Cerebellar nuclear complex (tissue), 1 donor: ENCODE measurements at places on chromosomes 7 and 10.

DNA sequence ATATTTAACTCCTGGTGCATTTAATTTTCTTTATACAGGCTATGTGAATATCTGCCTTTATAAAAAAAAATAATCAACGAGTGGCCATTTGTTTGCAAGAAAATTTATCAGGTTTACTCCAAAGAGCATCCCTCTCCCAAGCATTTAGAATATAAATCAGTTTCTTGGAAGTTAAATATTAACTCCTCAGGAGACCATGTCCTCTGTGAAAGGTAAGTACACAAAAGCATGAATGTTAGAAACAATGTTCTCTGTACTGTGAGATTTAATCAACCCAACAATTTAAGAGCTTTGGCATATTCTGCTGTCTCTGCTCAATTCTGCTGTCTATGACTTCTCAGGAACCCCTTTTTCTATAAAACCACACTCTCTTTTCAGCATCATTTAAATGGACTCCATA is 119.3 kb upstream of the LAMB4 start:
- DNase-seq = no peak

DNA sequence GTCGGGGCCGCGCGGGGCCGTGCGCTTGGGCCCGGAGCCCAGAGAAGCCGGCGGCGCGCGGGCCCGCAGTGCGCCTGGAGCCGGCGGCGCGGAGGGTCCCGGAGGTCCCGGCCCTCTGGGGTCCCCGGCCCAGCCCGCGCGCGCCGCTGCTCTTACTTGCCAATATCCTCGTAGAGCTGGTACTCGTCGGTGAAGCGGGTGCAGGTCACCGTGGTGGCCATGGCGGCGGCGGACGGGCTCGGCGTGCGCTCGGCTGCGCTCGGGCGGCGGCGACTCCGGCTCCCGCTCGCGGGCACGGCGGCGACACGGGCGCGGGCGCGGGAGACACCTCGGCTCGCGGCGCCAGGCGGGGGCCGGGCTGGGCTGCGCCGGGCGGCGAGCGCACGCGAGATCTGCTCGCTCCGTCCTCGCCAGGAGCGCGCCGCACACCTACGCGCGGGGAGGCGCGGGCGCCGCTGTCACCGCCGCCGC is at the start of gene CAMK2B:
Gene CAMK2B (minus strand): TSS at position 394 of the 471 bp plus-strand sequence. CDS start 173 bp downstream, at position 221.
- no peak for DNase-seq

- no peak for DNase-seq
Measured at GRCh38 chr10:132790934-132791829, 5.2 kb upstream of the NKX6-2 start.

DNA sequence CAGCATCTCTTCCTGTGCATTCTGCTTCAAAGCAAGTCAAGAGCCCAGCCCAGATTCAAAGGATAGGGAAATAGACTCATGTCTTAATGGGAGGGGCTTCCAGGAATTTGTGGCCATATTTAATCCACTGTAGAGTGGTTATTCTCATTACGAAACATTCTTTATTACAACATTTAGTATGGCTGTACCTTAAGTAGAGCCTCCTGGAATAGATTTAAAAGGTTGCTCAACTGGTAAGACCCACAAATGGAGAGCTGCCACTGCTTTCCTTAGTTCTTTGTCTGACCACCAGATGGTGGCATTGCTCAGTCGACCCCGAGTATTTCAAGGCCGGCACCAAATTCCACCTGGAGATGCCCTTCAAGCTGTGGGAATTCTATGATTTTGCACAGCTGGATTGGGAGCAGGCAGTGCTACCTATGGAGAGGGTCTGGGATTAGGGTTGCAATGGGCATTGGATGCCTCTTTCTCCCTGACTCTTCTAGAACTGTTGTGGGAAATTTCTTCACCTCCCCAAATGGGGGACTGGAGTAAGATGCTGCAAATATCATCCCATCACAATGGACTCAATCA is 102.2 kb downstream of the RBM20 start:
- no peak for DNase-seq

DNA sequence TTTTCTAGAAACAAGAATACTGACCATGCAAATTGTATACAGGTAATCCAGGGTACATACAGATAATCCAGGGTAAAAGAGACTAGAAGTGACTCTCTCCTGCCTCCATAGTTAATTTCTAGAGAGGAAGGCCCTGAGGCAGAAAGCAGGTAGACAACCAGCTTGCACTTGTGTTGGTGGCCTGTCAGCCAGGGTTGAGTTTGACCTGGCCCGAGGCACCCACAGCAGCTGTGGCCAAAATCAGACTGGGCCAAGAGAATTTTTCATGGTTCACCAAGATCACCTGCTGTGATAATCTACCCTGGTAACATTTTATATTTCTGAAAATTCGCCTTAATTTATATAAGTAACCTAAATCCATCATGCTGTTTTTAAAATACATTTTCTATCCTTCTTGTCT is 386.5 kb upstream of the ETV1 start:
- DNase-seq = no peak

GRCh38 chr10:80075781-80076180 is 2.7 kb upstream of the TMEM254 start:
- no peak for DNase-seq

DNA sequence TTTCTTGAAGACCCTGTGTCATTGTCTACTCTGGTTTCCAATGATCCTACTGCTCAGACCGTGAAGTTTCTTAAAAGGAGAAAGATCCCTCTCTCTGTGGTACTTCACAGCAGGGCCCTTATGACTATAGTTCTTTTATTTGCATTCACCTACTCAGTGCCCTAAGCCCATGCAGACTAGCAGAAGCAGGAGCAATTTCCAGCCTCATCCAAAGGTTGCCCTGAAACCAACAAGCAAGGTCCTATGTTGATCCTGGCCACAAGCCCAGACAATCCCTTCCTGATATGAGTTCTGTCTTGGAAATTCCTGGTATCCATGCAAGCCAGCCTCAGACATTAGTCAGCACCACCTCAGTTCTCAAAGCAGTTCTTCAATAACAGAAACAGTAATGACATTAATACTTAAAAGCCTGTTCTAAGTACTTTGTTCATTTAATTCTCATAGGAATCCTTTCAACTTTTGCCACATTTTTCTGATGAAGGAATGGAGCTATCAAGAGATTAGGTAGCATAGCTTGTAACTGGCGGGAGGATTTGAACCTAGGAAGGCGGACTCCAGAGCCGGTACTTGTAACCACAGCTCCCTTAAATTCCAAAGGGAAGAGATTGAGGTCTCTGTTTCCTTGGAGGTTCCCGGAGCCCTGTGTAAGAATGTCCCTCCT is 58.1 kb upstream of the ST8SIA6 start:
- DNase-seq = no peak

- no peak for DNase-seq
Measured at GRCh38 chr10:47195274-47195885, 104.6 kb upstream of the GDF10 start.

DNA sequence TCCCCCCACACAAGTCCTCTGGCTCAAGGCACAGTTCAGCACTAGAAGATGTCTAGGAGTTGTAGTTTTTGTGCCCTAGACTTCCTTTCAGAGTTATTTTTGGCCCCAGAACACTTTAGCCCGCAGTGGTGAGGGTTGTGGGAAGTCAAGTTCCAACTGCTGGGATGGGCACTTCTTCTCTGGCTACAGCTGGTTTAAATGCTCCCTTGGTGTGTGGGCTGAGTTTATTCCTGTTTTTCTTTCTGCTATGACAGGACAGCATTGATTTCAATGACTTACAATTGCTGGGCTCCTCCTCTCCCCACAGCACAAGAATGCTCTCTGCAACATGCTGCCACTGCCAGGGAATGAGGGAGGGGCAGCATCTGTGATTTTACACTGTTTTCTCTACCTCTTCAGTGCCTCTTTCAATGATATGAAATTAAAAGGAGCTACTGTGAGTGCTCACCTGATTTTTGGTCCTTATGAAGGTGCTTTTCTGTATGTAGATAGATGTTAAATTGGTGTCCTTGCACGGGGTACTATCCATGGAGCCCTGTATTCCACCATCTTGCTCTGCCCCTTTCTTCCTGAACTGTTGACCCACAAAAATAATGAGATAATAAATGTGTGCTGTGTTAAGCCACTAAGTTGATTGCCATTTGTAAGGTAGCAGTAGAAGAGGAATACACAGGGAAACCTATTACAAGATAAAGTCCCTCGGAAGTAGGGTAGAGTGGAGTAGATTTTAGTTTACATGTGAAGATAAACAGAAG is 56.3 kb downstream of the SLC13A1 start:
- DNase-seq = no peak

GRCh38 chr10:120156614-120157274 is 264.2 kb downstream of the SEC23IP start:
- no peak for DNase-seq

DNA sequence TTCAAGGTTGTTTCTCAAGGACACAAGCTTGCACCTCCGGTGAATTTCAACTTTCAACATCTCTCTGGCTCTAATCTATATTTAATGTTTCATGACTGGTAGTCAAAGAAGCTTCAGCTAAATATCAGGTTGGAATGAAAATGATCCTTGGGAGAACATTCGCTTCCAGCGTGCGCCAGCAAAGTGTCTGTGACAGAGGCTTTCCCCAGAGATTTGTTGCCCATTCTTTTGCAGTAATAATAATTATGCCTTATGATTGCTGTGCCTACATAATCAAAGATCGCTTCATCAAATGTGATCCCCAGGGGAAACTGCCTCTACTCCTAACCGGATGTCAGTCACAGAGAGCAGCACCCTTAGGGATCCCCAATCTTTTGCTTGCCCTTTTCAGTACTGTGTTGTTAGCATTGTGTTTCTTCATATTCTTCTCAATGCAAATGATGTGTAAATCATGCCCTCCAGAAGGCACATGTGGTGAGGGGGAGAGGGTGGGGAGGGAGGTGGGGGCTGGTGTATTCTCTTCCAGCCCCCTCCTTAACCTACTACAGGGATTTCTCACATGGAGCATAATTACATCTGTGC is 30.5 kb downstream of the FZD1 start:
- no peak for DNase-seq

GRCh38 chr10:130407052-130407451 is 270.9 kb downstream of the GLRX3 start:
- DNase-seq = no peak

- no peak for DNase-seq
Measured at GRCh38 chr10:130230611-130231010, 94.4 kb downstream of the GLRX3 start.

GRCh38 chr10:83816942-83817341 is 322.4 kb upstream of the GHITM start:
- DNase-seq = no peak

- DNase-seq = no peak
Measured at GRCh38 chr7:127264219-127264618, 11.5 kb upstream of the GRM8 start.

DNA sequence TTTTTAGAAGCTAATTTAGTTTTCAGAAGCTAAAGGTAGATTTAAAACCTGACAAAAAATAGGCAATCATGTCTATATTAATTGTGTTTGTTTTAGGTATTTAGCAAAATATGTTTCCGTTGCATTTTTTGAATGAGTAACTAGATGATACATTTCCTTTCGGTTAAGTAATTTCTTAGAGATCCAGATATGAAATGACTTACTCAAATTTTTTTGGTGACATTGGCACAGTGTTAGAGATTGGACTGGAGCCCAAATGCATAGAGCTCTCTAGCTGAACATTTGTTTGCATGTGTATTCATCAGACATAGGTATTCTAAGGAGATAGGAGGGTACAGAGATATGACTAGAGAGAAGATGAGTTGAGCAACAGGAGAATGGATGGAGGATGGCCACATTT is 1.9 kb downstream of the BUB3 start:
- DNase-seq = no peak

DNA sequence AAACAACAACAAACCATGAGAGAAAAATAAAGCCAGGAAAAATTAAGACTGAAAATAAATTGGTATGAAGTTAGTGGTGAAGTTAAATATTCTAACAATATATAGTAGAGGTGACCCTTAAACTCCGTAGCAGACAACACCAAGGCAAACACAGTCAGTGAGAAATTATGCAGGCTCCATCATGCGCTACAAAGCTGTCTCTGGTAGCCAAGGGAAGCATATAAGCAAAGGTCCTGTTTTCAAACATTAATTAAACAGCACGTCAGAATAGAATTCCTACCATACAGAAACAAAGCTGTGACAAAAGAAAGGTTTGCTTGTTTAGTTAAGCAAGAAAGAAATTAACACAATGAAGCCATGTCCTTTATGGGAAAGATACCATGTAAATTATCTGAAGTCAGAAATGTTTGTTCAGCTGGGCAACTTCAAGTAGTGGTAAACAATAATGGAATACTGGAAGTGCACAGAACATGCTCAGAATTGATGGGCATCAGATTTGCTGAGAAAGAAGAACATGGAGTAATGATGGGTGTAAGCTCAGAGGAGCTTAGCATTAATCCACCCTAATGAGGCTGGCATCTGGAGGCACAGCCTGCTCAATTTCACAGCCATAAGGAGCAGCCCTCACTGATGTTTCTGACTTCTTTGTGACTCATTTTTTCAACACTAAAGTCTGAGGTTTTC is 75.7 kb downstream of the IGF2BP3 start:
- no peak for DNase-seq

- no peak for DNase-seq
Measured at GRCh38 chr10:69506834-69507713, 55.8 kb downstream of the TSPAN15 start.

GRCh38 chr10:27743877-27744801 is 1.5 kb downstream of the MKX start:
- no peak for DNase-seq

DNA sequence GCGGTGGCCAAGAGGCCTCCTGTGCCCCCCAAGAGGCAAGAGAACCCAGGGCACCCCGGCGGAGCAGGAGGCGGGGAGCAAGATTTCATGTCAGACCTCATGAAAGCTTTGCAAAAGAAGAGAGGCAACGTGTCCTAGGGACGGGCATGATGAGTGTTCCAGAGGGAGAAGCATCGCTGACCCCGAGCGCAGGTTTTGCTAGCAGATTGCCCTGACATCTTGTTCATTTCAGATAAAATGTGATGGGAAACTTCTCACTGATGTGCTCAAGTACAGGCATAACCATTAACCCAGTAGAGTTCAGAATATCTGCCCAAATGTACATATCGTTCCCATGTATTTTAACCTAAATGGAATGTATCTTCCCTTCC is 129.2 kb downstream of the APBB1IP start:
- no peak for DNase-seq

DNA sequence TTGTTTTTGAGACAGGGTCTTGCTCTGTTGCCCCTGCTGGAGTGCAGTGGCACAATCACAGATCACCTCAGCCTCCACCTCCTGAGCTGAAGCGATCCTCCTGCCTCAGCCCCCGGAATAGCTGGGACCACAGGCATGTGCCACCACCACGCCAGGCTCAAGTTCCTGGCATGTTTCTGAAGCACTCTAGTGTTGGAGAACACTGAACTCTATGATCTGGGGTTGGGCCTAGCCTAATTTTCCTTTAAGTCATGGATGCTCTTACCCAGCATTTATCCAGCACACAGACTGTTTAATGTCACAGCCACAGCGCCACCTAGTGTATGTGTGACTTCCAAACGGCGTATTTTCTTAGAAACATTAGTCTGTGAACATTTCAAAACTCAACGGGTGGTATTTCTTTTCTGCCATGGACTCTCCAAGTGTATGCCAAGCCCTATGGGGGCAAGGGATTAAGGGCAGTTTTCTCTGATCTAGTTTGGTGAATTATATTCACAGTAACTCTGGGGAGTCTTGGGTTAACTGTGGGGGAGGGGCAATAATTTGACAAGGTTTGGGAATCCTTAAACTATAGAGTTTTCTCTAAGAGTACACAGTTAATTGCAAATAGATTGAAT is 91.8 kb downstream of the CREM start:
- no peak for DNase-seq
